Gastroesophageal sphincter (tissue), 4 donors: ENCODE measurements at places on chromosomes 13 and 19.

DNA sequence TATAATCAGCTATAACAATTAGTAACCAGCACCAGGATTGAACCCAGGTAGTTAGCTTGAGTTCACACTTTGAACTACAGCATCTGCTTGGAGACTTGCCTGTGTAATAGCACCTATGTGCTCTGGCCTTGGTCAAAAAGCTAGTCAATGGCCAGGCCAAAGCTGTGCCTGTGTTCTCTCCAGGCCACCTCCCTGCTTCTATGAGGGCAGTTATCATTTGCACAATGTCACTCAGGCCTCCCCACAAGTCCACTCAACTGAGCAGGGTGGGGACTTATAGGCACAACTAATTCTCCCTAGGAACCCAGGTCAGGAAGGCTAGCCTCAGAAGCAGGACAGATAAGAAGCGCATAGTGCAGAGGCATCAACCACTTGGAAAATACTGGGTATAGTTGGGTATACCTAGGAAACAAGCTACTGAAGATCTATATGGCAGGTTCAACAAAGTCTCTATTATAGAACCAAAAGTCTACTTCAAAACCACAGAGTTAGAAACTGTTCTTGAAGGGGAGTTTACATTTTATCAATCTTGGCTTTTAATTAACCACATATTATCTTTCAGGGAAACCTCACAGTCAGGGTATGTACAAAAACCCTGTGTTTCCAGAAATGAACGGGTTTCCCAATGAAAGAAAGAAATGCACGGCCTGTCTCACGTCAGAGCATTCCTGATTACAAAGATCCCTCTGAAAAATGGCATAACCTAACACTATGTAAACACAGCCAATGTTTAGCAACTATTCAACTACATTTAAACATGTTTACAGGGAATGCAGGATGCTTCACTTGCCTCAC lies 140.9 kb downstream of the ABCC4 start:
- no peak for ATAC-seq

DNA sequence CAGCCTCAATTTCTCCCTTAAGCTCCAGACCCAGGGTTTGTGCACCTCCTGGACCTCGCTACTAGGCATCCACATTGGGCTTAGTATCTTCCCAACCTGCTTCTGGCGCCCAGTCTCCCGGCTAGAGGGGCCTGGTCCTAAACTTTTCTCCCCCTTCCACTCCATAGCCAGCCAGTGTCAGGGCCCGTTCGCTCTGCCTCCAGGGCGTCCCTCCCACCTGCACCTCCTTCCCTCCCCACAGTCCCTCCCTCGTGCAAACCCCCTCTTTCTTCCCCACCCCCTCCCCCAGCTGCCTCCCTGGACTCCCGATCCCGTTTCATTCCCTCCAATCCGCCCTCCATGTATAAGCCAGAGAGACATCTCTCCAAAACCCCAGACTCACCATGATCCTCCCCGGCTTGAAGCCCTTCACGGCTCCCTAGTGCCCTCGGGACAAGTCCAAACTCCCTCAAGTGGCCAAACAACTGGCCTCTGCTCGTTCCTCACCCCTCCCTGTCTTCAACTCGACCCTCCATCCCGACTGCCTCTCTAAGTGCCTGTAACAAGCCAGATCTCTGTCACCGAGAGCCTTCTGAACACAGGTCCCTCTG lies 997 bp upstream of the SAMD4B start:
- ATAC-seq = no peak

GRCh38 chr13:33446821-33447725 lies 161.5 kb upstream of the STARD13 start:
- ATAC-seq = no peak

DNA sequence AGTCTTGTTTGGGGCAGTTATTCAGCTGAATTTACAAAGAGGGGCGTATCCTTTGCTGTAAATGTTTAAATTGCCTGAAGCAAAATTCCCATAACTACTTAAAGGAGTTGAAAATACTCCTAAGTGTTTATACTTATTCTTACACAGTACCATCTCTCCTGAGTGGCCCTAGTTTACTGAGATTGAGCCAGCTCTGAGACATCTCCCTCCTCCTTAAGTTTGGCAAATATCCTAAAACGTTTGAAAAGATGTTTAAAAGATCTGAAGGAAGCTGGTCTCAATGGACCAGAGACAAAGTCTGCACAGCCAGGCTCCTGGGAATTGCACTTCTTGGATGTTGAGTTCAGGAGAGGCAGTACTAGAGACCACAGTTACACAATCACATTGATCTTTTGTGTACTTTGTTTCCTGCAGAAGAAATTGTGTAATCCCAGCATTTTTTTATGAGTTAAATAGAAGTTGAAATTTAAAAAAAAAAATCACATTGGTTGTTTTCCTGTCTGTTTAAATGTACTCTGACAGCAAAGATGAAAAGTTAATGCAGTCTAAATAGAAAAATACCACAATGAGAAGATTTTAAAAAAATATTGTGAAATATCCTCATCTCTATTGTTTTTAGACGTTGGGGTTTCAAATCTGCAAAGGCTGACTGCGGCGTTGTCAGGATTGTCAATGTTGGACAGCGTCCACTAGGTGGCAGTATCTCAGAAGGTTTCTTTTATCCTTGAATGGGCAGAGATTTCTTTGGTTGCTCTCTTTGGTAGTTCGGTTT lies 20.7 kb downstream of the TNFSF11 start:
- peak; percentile 56 for ATAC-seq

GRCh38 chr19:6484230-6484629 lies 2.6 kb upstream of the DENND1C start:
- no peak for ATAC-seq

- no peak for ATAC-seq
Measured at GRCh38 chr19:35141837-35142605, 1.0 kb upstream of the FXYD7 start.
